Activated CD4-positive, alpha-beta T cell treated with anti-CD3 and anti-CD28 coated beads, Interleukin-2, amount 50 U/mL, for 24 hours (primary cell): ENCODE measurements at places on chromosomes 13 and 19.

DNA sequence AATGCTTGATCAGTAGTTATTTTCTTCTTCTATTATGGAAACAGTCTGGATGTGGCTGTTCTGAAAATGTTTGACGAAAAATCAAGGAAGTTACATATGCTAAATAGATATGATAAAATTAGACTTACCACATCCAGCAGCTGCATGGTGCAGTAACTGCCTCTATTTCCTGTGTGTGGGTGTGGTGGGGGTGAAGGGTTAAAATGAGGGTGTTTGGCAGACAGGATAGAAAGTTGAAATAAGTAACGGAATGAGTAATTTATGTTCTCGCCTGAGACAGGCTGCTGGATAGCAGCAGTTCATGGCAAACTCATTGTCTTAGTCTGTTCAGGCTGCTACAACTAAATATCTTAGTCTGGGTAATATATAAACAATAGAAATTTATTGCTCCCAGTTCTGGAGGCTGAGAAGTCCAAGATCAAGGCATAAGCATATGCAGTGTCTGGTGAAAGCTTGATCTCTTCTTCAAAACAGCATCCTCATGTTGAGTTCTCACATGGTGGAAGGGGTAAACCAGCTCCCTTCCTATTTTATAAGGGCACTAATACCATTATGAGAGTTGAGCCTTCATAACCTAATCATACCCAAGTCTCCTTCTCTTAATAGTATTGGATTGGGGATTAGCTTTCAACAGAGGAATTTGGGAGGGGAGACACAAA lies 1248.9 kb downstream of the SLITRK5 start:
- peak; percentile 41 for DNase-seq

DNA sequence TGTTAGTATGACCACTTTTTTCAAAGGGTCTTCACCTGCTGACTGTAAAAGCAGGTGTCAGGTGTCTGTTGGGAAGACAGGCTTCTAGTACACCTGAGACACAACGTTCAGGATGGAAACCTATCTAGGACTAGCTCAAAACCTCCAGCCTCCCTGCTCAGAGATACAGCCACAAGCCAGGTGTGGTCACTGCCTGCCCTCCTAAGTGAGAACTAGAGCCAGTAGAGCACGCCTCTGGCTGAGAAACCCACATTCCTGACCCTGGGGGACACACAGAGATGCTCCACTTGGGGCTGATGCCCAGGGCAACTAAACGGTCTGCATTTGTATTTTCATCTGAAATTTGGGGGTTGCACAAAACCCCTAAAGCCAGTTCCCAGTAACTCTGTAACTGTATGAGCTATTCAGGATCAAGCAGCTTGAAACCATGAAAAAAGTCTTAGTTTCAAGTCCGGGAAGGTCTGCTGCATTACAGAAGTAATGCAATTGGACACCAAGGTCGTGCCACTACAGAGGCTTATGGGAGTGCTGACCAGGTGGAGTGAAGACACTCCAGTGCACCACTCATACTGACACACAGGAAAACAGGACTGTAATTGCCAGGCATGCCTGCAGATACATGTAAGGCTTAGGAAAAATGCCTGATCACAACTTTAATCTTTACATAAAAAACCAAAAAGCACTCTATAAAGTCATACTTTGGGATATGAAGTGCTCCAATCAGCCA lies 27.8 kb downstream of the ANKRD10 start:
- no peak for DNase-seq

DNA sequence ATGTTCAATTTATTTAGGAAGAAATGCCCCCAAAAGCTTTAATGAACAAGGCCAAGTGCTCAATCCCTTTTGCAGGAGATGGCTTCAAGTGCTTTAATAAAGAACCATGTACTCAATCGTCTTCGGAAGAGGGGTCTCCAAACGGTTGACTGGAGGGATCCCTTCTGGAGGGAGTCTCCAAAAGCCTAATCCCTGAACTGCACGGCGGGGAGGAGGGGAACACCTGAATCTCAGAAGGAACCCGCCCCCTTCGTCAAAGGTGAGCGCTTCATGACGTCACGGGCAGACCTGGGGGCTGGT lies 505 bp downstream of the PAF1 start:
- DNase-seq = peak; percentile 73

GRCh38 chr13:26390203-26390602 lies 136.3 kb downstream of the CDK8 start:
- no peak for DNase-seq

DNA sequence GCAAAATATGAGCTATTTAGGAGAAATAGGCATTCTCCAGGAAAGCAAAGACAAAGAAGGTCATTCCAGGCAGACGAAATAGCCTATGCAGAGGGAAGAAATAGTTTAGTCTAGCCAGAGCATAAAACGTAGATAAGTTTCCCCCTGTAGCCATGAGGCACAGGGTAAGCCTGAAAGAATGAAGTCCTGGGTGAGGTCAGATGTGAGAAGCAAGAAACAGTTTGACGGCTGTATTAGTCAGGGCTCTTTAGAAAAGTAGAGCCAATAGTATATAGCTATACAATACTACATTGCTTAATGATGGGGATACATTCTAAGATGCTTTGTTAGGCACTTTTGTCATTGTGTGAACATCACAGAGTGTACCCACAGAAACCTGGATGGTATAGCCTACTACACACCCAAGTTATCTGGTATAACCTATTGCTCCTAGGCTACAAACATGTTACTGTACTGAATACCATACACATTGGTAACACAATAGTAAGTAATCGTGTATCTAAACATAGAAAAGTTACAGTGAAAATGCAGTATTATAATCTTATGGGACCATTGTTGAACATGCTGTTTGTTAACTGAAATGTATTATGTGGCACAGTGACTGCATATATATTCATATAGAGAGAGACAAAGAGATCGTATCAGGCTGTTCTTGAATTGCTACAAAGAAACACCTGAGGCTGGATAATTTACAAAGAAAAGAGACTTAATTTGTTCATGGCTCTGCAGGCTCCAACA lies 59.3 kb upstream of the WDFY2 start:
- DNase-seq = no peak

DNA sequence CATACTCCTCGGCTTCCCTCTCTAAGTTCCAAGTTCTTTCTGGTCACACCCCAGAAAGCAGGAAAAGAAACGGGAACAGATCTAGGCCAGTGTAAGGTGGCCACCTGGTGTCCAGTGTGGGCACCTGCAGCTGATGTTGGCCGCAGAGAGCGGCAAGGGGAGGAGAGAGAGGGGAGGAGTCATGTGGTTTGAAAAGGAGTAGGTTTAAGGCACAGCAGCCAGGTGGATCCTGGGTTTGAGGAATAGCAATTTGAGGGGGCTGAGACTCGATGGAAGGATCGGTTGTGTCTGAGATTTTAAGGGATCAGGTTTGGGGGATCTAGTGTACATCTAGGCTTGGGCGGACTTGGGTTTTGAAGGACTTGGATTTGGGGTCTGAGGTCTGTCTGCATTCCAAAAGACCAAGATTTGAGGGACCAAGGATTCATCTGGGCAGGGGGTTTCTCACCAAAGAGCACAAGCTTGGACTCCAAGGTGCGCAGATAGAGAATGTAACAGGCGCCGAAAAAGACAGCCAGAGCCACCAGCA lies 1.2 kb downstream of the RABAC1 start:
- DNase-seq = no peak

- DNase-seq = no peak
These were observed 135.0 kb downstream of the CRYL1 start for GRCh38 chr13:20390526-20391175.

- DNase-seq = no peak
These were observed 1.3 kb downstream of the ZNF780A start for GRCh38 chr19:40089462-40089861.

GRCh38 chr19:426725-427445 lies 17.9 kb upstream of the C2CD4C start:
- DNase-seq = no peak

DNA sequence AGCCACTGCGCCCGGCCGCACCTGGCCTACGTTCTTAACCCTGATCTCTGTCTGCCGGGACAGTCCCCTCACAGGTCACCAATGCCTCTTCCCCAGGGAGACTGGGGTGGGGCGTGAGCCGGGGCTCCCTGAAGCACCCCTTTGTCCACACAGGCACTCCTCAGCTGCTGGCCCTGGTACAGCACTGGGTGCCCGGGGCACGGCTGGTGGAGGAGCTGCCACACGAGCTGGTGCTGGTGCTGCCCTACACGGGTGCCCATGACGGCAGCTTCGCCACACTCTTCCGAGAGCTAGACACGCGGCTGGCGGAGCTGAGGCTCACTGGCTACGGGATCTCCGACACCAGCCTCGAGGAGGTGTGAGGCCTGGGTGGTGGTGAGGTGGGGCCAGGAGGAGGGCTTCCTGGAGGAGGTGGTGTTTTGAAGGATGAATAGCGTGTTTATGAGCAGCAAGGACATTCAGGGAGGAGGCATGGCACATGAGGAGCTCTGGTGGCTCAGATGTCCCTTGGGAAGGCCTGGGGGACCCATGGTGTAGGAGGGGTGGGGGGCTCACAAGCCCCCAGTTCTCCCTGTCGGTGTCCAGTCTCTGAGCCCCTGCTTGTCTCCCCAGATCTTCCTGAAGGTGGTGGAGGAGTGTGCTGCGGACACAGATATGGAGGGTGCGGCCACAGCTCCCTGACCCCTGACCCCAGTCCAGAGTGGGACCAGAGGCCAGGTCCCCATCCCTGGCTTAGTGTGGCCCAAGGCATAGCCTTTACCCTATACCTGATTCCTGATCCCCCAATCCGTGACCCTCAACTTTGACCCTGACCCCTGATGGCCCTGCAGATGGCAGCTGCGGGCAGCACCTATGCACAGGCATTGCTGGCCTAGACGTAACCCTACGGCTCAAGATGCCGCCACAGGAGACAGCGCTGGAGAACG lies 13.5 kb upstream of the ARHGAP45 start:
- no peak for DNase-seq

- no peak for DNase-seq
These were observed 202.6 kb upstream of the SOX21 start for GRCh38 chr13:94914895-94915294.

- DNase-seq = no peak
These were observed 856.6 kb upstream of the KLHL1 start for GRCh38 chr13:70964874-70965273.

- DNase-seq = no peak
These were observed 44.9 kb upstream of the NBEA start for GRCh38 chr13:34897220-34897619.
